ENCODE measurements at places on chromosomes 13 and 19. TPM values are rescaled to one million over a fixed set of nuclear protein-coding genes. Genes with fewer than 3 reads are reported as not detected.

Gene TICAM1
- 0.21 TPM for total RNA-seq

- no peak for DNase-seq
Observed at GRCh38 chr19:31296741-31297390, 52.4 kb downstream of the TSHZ3 start.

GRCh38 chr19:3243819-3244700, 19.6 kb downstream of the CELF5 start:
- peak; percentile 89 for DNase-seq

DNA sequence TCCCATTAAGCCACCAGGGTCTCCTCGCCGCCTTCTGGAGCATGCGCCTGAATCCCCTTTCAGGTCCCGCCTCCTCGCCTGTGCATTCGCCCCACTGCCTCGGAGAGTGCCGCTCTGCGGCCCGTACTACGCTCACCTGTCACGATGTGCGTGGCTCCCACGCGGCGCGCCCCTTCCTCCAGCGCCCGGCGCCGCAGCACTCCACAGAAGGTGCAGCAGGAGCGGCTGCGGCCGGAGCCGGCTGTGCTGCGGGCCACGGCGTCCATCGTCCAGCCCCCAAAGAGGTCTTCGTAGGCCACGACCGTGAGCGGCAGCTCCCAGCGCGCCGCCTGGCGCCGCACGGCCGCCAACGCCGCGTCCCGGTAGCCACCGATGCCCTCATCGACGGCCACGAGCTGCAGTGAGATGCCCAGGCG, 4.3 kb downstream of the CTU1 start:
- no peak for DNase-seq

Gene TCF3
- 250 TPM for total RNA-seq

Gene LAIR1
- not detected for total RNA-seq

DNA sequence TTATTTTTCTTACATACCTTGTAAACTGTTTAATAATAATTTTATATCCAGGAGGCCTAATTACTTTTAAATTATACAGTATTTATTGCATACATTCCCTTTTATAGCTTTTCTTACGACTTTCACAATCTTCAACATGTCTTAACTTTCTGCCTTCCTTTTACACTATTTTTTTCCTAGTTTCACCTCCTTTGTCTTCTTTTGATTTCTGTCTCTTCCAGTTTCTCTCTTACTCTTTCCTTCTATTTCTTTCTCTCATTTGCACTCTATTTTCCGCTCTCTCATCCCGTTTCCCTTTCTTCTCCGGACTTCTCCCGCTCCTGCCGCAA, 11.5 kb downstream of the ZNF552 start:
- no peak for DNase-seq

- DNase-seq: no peak
Observed at GRCh38 chr19:37845932-37846331, 60.5 kb downstream of the WDR87 start.

Gene CEACAM4
- not detected for total RNA-seq

Gene LIM2
- total RNA-seq: not detected

Gene ACTMAP
- 7.6 TPM for total RNA-seq

GRCh38 chr19:43934055-43934984, 762 bp downstream of the ZNF45 start:
- DNase-seq: peak; percentile 6

Gene CD22
- total RNA-seq: 0.28 TPM

GRCh38 chr19:41933693-41934426, 5.6 kb upstream of the ERFL start:
- DNase-seq: no peak

DNA sequence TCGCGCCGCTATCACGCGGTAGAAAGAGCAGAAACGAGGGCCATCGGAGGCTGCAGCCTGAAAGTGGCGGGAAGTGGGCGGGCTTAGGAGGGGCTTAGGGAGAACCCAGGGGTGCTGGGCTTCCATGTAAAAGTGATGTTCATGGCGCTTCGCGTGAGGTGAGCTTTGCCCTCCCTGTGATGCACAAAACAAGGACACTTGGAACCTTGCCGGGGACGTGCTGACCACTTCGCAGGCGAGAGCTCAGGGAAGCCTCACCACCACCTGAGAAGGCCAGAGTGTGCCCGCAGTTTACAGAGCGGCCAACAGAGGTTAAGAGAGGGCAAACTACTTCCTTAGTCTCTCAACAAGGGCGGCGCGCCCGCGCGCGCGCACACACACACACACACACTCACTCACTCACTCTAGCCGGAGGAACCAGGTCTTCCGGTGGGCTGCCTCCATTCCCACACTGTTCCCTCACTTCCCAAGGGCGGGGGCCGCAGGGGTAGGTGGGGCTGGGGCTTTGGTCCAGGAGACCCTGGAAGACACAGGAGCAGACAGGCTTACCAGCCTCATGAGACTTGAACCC, 651 bp downstream of the GAPDHS start:
- peak; percentile 57 for DNase-seq

Gene TSSK6
- total RNA-seq: 11.9 TPM

DNA sequence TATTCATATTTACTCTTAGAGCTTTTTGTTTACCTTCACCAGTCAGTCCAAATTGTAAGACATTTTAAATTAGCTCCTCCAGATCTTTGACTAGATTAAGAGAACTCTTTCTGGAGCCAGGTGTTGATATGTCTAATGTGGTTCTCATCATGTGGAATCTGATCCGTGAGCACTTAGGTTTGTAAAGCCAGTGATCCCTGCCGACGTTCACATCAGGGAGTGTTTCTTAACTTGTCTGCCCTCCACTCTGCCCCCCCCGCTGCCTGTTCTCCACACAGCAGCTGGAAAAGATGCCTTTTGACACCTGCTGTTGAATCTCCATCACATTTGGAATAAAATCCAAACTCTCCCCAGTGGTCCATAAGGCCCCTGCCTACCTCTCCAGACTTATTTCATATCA, 17.7 kb downstream of the METTL21C start:
- DNase-seq: no peak

- DNase-seq: peak; percentile 89
Observed at GRCh38 chr13:65724226-65724625, 1505.9 kb downstream of the PCDH9 start.

GRCh38 chr13:73782450-73783449, 351.5 kb downstream of the KLF12 start:
- no peak for DNase-seq

- no peak for DNase-seq
Observed at GRCh38 chr19:54310543-54310942, 2.4 kb downstream of the LILRA5 start.

DNA sequence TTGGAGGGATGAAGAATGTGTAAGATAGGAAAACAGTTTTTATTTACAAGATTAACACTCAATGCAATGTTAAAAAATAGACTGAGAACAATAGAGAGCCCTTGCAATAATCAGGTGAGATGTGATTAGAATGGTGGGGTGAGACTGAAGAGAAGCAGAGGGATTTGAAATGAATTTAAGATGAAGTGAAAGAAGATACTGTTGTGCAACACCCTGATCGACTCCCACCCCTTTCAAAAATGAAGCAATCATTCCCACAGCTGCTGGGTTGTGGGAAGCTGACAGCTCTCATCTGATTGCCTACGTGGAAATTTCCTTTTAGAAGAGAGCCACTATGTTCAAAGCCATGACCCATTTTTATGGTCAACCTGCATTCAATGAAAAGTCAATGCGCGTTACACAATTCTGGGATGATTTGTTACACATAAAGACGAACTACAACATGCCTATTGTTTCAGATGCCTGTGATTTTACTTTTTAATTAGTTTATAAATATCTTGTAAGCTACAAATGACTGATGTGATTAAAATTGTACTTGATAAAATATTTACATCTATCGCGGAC, 1374.8 kb downstream of the PCDH9 start:
- DNase-seq: no peak

Gene MYH14
- 2.1 TPM for total RNA-seq

Gene NDFIP2
- total RNA-seq: 24.2 TPM

GRCh38 chr13:99995104-99995588, 13.6 kb downstream of the ZIC2 start:
- no peak for DNase-seq

- DNase-seq: no peak
Observed at GRCh38 chr19:45160870-45161737, at the start of gene NKPD1. TSS of gene NKPD1 (minus strand) at chr19:45160982. CDS start at chr19:45160150, 832 bp downstream.

- no peak for DNase-seq
Observed at GRCh38 chr19:30148039-30148790, 206.2 kb downstream of the URI1 start.

Gene LYPD3
- 0.67 TPM for total RNA-seq

- DNase-seq: no peak
Observed at GRCh38 chr13:111857336-111857735, 209.6 kb upstream of the SOX1 start.

Gene FCER2
- total RNA-seq: not detected

GRCh38 chr13:113302986-113303385, 5.9 kb downstream of the LAMP1 start:
- DNase-seq: no peak

GRCh38 chr13:59877933-59878332, 285.8 kb downstream of the DIAPH3 start:
- no peak for DNase-seq
